ENCODE measurements at places on chromosomes 2 and 18.
A peak's percentile ranks its signal among the peaks of the same experiment; 100 is the strongest.

- DNase-seq = peak; percentile 50
These were observed 150.6 kb downstream of the RTN4 start for GRCh38 chr2:54899576-54900200.

- no peak for DNase-seq
These were observed 19.1 kb downstream of the LIMS1 start for GRCh38 chr2:108553209-108553919.

- no peak for DNase-seq
These were observed 37.1 kb upstream of the FEZ2 start for GRCh38 chr2:36634981-36635597.

- DNase-seq = no peak
These were observed 10.4 kb downstream of the COLEC11 start for GRCh38 chr2:3604991-3605961.

- no peak for DNase-seq
These were observed 20.6 kb downstream of the ITGA6 start for GRCh38 chr2:172447811-172448493.

- peak; percentile 36 for DNase-seq
These were observed 5.0 kb downstream of the ACTR2 start for GRCh38 chr2:65232636-65233035.

DNA sequence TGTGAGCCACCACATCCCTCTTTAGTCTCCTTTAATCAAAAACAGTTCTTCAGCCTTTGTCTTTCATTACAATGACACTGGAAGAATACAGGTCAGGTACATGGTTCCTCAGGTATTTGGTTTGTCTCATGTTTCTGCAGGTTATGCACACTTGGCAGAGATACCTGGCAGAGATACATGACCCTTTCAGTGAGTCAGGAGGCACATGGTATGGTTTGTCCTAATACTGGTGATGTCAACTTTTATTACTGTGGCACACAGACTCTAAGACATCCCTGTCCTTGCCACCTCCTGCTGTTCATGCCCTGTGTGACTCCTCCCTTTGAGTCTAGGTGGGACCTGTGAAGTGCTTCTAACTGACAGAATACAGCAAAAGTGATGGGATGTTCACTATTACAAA is 58.4 kb downstream of the SPIRE1 start:
- DNase-seq = no peak

- no peak for DNase-seq
These were observed 158.5 kb downstream of the TGIF1 start for GRCh38 chr18:3608488-3608887.

DNA sequence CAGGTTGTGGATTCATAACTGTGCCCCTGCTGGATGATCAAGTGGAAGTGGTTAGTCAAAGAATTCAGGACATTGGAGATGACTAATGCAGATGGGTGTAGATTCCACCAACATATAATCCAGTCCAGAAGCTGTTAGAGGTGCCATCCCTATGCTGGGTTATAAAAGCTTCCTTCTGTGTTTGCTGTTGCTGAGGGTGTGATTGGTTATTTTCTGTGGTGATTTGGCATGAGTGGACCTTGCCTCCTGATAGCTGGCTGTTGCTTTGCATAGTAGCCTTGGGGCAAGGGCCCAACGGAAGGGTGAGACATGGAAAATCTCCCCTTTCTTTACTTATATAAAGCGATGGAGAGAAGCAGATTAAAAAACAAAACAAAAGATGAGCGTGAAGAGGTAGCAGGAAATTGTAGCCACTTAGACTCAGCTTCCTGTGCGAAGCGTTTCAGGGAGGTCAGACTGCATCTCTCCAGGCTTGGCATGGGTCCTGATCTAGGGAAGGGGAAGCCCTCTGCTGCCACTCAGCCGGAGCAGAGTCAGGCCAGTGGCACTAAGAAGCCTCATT is 190.4 kb downstream of the FMNL2 start:
- no peak for DNase-seq

DNA sequence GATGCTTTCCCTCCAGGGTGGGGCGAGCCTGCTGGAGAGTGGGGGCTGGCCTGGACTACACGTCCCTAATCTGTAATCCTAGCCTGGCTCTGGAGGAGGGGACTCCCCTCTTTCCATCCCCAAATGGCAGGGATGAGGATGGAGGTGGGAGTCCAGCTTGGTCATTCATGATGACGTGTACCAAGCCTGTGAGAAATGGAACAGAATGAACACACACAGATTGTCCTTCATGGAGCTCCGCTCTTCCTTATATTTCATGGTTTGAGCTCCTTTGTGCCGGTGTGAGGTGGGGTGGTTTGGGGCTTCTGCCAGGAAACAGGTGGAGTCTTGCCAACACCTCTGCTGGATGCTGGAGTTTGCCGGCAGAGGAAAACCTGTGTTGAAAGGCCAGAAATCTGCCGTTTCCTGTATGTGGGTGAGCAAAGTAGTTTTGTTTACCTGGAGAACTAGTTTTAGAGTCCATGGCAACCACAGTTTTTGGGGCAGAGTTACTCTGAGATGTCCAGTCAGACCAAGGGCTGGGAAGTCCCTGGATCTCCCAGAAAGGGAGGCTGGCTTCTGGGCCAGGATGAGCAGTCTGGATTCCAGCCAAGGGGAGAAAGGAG is 417.6 kb upstream of the MEX3C start:
- DNase-seq = no peak

DNA sequence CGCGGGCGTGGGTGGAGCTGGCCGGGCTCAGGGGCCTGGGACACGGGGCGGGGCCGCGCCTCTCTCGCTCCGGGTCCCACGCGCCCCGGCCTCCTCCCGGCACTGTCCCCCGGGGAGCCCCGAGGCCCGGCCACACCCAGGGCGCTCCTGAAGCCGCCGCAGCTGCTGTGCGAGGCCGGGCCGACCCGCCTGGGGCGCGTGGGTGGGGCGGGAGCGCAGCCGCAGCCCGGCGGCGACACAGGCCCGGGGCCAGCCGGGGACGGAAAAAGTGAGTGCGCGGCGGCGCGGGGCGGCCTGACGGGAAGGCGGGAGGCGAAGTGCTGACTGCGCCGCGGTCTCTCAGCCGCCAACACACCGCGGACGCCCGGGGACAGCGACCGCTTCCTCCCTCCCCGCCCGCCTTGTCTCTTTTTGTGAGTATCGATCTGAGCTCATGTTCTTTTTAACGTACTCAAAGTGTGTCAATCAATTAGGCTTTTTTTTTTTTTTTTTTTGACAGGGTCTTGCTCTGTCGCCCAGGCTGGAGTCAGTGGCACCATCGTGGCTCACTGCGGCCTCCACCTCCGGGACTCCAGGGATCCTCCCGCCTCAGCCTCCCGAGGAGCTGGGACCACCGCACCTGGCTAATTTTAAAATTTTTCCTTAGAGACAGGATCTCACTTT is 14.5 kb downstream of the PDCD1 start:
- DNase-seq = peak; percentile 91

DNA sequence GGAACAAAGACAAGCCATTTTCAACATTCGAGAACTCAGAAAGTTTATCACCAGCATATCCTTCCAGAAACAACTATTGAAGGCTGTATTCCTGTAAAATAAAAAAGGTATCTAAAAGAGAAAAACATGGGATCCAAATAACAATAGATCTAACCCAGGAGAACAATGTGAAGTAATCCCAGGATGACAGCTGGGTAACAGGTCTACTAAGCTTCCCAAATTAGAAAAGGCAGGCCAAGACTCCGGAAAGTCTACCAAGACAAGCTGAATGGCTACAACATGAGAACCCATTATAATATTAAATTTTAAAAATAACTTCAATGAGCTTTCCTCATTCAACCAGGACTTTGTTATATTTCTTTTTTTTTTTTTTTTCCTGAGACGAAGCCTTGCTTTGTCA is 6.5 kb downstream of the PIAS2 start:
- no peak for DNase-seq

- no peak for DNase-seq
These were observed 33.2 kb upstream of the MYO3B start for GRCh38 chr2:170144761-170145160.

- no peak for DNase-seq
These were observed 658.2 kb downstream of the TDRD15 start for GRCh38 chr2:21781962-21782361.

- DNase-seq = no peak
These were observed 232.0 kb upstream of the NETO1 start for GRCh38 chr18:73099759-73100158.

DNA sequence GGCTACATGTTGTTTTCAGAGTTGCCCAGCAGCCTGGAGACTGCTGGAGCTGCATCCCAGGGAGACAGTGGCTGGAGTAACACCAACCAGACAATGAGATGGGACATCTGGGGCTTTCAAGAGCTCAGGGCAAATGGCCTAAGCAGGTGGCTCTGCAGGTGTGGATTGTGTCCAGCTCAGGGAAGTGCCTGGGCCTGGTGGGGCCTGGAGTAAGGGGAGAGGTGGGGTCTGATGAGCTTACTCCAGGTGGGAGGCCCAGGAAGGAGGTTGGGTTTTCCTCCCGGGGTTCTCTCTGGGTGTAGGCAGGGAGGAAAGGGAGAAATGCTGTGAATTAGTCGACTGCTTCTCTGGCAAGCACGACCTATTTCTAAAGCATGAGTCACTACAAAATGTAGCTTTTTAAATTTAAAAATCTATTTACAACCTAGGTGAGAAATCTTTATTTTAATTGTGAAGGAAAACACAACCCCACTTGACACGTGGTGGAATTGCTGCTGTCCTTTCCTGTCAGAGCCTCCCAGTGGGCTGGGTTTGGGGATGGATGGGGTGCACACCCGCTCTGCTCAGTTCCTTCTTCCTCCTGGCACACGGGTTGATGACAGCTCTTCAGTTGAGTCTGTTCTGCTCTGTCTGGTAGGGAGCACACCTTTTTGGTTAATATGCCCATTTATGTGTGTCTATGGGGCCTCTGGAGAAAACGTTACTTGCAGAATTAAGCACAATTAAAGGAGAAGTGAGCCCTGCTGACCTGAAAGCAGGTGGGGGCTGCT is 81.6 kb downstream of the SH3RF3 start:
- DNase-seq = peak; percentile 43

DNA sequence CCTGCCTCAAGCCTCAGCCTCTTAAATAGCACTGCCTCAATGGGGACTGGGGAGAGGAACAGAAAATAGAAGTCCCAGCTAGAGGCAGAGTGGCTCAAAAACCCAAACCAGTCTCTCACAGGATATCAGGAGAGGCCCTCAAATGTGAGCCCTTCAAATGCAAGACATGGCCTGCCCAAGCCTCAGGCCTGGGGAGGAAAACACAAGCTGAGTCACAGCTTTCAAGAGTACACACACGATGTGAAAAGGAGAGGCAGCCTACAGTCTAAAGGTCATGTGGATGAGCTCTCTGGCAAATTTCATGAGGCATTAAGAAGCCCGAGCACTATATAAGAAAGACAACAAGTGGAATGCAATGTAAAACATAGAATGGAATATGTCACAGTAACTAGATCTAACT is 316.6 kb upstream of the MEX3C start:
- DNase-seq = no peak

DNA sequence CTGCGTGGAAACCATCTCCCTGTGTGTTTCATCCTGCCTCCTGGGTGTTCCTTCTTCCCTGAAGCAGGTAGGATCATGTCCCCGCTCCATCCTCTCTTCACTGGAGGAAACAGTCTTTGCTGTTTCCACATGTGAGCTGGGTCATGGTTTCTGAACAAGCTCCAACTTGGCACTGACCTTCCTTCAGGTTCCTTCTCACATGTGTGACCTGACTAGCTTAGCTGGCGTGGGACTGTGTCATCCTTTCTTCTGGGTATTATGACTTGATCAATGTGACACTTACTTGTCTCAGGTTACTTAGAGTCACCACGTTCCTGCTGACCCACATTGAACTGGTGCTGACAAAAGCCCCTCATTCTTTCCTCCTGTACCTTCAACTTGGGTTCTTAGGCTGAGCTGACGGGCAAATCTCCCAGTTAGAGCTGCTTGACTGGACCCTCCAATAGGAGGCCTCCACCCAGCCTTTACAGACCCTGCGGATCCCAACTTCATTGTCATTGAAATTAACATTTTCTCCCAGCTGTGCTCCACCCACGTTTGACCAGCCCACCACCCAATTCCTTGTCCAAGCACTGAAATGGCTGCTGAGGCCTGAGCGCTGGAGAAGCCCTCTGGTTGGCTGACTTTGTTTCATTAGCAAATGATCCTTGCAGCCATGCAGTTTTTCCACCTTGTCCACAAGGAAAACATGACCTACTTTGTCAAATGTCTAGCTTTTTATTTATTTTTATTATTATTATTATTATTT is 128.1 kb downstream of the DDX1 start:
- DNase-seq = no peak

GRCh38 chr18:4721545-4721944 is 266.4 kb upstream of the DLGAP1 start:
- DNase-seq = no peak

DNA sequence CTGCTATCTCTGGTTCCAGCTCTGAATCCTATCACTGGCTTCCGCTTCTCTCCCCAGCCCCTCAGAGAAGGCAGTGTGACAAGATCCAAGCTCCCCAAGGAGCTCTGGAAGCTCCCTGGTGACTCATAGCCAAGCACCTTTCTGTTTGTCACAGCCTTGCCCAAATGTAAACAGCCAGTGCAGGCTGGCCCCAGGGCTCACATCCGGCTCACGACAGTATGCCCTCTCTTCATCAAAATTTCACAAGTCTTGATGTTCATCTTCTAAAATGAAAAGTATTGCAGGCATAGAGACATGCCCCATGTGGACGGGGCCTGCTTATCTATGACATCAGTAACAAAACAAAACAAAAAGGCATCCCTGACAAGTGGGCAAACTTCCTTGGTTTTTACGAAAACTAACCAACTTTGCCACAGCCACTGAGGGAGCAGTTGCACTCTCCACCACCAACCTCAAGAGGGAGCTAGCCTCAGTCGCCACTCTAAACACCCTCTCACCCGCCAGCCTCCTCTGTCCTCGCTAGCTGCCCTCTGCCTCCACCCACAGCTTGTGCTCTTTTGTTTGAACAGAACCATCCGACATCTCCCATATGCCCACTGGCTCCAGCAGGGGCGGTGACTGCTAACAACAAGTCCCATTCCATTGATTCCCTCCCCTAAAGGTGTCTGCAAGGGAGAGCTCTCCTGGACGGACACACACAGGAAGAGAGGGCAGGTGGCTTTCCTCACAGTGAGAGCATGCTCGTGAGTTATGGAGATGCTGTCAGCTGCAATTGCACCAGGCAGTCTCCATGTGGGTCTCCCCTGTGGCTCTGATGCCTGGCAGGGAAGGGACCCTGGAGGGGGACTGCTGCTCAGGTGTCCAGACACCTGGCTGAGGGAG is 71.0 kb upstream of the DAPL1 start:
- DNase-seq = no peak

All from AG08396 (cell line).